ENCODE measurements at places on chromosomes 11 and 22.

DNA sequence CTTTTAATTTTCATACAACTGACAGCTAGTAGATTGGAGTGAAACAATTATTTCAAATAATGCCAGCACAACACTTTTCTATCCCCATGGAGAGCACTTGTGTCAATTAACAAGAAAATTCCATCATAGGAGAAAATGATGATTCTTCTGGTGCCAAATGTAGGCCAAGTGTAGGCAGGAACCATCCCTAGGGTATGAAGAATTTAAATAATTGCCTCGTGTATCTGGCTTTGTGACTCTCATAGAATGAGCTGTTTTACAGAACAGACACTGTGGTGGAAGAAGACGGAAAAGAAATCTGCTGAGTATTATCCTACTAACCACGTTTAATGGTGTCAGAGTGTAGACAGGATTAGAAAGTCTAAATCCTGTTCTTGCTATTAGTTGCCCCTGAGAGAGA lies 1542.2 kb downstream of the LRRC4C start:
- DNase-seq: no peak

- no peak for DNase-seq
Observed at GRCh38 chr11:106070606-106071005, 6.5 kb downstream of the KBTBD3 start.

DNA sequence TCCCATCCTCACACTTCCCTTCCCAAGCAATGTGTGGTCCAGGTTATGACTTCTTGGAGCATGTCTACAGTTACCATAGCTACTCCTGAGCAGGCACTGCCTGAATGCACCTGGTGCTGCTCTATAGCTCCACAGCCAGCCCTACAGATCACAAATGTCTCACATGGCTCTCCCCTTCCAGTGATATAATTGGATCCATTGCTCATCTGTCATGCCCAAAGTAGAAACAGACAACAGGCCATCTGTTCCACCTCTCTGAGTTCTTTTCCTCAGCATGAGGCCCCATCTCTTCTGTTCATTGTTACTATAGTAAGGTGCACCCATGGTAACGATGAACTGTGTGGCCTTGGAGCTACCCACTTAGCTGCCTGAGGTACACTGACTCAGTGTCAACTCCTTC lies 320.3 kb upstream of the ZC3H12C start:
- no peak for DNase-seq

GRCh38 chr22:47167056-47167455 lies 404.6 kb downstream of the TBC1D22A start:
- DNase-seq: peak; percentile 12

DNA sequence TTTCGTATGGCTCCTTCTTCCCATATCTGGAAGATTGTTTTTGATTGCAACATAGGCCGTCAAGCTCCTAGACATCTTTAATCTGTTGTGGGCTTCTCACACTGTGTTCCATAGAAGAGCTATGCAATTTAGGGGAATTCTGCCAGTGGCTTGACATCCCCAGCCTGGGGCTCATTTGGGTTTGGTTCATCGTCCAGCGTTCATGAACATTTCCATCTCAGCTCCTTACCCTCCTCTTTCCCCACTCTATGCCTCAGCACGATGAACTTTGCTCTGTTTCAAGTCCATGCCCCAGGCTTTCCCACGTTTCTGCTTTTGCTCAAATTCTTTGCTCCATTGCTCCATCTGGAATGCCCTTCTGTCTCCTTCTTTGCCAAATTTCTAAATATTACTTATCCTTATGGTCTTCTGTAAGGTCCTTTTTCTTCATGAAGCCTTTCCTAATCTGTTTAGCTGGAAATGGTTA lies 26.1 kb upstream of the CLMP start:
- DNase-seq: no peak

DNA sequence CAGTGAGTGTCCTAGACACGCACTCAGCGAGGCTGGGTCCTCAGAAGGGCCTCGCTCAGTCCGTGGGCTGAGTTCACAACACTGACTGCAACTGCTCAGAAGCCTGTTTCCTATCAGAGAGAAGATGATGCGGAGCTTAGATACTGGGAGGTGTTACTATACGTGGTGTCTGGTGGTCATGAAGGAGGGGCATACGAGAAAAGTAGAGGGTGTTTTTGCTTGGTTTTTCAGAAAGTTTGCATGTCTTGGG lies 9.5 kb upstream of the SERPIND1 start:
- no peak for DNase-seq

- DNase-seq: no peak
Observed at GRCh38 chr22:26979294-26979693, 321.9 kb downstream of the MIAT start.

GRCh38 chr22:36366291-36366708 lies 21.5 kb downstream of the MYH9 start:
- no peak for DNase-seq

GRCh38 chr11:32439501-32440210 lies 4.3 kb upstream of the WT1 start:
- DNase-seq: no peak

- peak; percentile 90 for DNase-seq
Observed at GRCh38 chr22:49046546-49047361, 780.9 kb downstream of the BRD1 start.

DNA sequence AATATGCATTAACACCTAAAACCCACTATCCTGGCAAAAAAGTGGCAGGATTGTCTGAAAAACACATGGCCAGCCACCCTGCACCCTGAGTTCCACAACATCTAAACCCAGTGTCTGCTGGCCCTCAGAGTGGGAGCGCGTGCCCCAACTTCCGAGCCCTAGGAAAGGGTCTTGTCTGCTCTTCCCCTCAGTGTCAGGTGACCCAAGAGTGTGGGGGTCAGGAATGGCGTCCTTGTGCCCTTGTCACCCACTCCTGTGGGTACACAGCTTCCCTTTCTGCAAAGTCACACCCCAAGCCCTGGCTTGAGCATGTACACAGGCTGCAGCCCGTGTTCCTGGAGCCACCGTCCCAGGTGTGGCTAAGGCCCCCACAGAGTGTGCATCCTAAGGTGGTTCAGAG lies 67.6 kb downstream of the CDKN1C start:
- DNase-seq: no peak

- peak; percentile 72 for DNase-seq
Observed at GRCh38 chr22:45731798-45732495, 60.3 kb downstream of the ATXN10 start.

- DNase-seq: no peak
Observed at GRCh38 chr11:96193745-96194443, 149.1 kb downstream of the MAML2 start.

DNA sequence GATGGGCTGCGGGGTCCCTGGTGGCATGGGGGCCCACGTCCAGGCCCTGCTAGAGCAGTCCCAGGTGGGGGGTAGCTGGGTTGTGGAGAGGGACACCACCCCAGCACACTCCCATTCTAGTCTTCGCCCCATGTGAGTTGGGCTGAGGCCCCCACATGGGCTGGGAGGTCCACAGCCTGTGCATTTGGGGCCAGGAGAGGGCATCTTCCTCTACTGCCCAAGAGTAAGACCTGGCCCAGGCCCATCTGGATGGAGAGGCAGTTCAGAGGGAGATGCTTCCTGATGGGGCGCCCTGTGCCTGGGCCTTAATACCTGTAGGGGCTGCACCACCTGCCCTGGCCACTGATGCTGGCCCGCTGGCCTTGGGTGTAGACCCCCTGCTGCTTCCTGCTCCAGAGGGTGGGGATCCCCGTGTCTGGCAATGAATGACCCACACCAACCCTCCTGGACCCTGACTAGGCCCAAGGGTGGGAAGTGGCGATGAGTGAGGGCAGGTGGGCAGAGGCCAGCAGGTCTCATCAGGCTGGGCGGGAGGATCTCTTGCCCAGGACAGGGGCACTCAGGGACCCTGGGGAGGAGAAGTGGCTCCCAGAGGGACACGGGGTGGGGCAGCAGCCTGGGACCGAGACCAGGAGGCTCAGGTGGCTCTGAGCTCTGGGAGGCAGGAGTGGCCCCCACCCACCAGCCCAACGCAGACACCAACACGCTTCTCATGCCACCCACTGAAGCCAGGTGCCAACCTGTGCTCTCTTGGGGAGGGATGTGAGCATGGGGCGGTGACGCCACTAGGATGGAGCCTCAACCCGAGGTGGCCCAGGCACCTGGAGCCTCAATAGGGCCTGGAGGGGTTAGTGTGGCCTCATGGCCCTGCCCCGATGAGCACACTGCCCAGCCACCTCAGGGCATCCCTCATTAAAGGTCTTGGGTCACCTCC lies 17.4 kb upstream of the GNB1L start:
- DNase-seq: peak; percentile 40
